Stimulated activated CD8-positive, alpha-beta memory T cell treated with anti-CD3 and anti-CD28 coated beads, Interleukin-7, amount 100 ng/mL, for 1 hour (primary cell): ENCODE measurements at places on chromosomes 12 and 14.

DNA sequence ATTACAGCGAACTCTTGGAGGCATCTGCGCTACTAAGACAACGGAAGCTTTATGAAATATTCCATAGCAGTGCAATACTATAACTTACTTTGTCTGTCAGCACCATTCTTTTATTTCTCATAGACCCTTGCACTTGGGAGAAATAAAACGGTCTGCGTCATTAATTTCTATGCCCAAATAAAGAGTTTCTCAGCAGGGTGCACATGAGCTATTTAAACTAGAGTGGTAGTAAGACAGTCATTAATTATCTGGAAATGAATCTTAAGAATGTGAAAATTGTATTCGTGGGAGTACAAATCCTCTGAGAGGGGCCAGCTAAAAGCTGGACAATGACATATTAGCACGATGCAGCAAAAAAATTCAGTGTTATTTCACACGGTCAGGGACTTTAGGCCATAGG, 903.4 kb upstream of the FOXG1 start:
- DNase-seq: no peak

DNA sequence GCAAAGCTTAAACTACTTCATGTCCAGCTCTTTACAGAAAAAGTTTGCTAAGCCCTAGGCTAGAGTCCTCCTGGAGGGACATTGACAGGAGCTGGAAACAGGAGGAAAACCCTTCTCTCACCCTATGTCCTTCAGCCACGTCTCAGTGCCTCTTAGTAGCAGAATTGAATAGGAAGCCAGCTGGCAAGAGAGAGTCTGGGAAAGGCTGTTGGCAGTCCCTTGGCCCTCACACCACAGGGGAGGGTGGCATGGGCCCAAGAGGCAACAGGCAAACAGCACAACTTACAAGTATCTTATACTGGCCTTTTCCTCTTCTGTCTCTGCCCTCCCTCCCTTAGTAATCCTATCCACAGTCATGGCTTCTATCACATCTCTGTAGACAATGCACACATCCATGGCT, 27.7 kb upstream of the DHRS2 start:
- no peak for DNase-seq

DNA sequence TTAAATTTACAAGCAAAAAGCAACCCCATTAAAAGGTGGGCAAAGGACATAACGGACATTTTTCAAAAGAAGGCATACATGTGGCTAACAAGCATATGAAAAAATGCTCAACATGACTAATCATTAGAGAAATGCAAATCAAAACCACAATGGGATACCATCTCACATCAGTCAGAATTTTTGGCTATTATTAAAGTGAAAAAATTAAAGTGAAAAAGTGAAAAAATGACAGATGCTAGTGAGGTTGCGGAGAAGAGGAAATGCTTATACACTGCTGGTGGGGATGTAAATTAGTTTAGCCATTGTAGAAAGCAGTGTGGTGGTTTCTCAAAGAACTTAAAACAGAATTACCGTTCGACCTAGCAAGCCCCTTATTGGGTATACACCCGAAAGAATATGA, 7.9 kb downstream of the OTOGL start:
- DNase-seq: no peak

DNA sequence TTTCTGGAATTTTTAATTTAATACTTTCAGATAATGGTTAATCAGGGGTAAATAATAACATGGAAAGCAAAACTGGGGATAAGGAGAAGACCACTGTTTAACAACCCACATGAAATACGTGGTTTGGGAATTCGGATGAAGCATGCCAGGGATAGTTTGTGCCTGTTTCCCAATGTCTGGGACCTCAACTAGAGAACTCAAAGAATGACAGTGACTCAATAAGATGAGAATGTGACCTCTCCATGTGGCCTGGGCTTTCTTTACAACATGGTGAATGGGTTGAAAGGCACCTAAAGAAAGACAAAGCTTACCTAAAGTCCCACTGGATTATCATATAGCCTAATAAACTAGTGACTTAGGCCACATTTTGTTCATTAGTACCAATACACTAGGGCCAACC, 460.3 kb upstream of the LRFN5 start:
- DNase-seq: no peak

- DNase-seq: no peak
Observed at GRCh38 chr12:97456571-97457188, 5.9 kb upstream of the RMST start.
